ENCODE measurements at places on chromosomes 7 and 10. TPM values are rescaled to one million over a fixed set of nuclear protein-coding genes. Genes with fewer than 3 reads are reported as not detected.

SFMBT2 gene
- total RNA-seq, result 9.7 TPM

XRCC2 gene
- 4.8 TPM for total RNA-seq

PNLIPRP2 gene
- total RNA-seq, result not detected

KCP gene
- 0.15 TPM for total RNA-seq

LRRTM3 gene
- not detected for total RNA-seq
